D721Med (cell line): ENCODE measurements at places on chromosomes 13 and 19.
A peak's percentile ranks its signal among the peaks of the same experiment; 100 is the strongest.

DNA sequence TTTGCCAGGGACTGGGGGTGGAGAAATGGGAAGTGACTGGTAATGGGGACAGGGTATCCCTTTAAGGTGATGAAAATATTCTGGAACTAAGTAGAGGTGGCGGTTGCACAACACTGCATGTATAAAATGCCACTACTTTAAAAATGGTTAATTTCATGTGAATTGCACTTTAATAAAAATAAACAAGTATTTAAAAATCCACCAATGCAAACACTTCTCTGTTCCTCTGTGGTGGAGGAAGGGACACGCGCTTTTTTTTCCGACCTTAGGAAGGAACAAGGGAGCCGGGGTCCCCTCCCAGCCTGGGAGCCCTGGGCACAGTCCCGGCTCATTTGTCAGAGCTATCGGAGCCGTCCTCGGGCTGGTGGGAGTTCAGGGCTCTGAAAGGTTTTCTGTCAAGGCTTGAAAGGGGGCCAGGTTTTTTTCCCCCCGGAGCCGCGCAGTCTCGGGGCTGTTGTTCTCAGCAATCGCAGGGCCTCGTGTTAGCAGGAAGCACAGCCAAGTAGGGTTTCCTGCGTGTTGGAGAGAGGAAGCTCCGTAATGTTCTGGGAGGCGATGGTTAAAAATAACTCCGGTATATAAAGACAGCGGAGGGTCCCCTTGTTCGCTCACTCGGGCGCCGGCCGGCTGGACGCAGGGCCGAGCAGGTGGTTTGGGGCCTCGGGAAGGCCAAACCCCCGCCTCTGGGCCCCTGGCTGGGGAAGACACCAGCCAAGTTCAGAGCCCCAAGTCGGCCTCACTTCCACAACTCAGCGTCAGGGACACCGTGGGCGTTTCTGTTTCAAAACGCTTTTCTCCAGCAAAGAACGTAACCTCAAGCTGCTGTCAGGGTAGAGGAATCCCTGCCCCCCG lies 41.2 kb upstream of the KLF2 start:
- no peak for DNase-seq

- no peak for DNase-seq
Measured at GRCh38 chr13:94822356-94822755, 110.0 kb upstream of the SOX21 start.

GRCh38 chr19:50695251-50696093 lies 24.1 kb downstream of the SHANK1 start:
- peak; percentile 91 for DNase-seq

DNA sequence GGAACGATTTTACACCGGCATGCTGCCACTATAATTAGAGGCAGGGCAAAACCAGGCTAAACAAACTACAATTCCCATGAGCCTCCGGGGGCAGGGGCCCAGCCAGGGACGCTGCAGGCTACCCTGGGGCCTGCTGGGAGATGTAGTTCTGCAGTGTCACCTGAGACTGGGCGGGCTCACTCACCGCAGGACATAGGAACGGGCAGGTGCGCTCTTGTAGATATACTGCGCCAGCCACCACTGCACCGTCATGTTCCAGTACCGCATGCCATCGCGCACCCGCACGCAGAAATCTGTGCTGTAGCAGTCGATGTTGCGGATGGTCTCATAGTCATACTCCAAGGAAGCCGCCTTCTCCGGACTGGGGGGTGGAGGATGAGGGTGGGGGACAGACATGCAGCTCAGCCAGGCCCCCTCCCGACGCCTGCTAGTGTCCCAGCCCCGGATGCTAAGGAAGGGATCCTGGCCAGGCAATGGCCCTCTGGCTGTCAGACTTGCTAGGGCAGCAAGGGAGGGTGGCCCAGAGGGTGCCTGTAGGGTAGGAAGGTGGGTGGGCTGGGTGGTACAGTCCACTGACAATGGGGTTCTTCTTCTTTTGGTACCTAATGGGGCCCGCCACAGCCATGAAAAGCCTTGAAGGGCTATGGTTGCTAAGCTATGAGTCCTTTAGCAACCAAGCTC lies 5.8 kb upstream of the TMC4 start:
- no peak for DNase-seq

DNA sequence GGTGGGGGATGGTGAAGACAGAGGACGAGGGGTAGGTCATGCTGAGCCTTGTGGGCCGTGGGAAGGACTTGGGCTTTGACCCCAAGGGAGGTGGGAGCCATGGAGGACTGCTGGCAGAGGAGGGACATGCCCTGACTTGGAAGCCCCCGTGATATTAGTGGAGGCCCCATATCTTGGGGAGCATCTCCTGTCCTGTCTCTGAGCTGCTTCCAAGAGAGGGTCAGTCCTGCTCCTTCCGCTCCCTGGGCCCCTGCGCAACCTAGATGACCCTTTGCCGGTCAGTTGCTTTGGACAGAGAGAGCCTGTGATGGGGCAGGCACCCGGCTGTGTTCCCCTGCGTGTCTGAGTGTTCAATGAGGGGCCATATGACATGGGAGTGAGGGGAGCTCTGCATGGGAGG lies 5.2 kb downstream of the TLE6 start:
- no peak for DNase-seq

GRCh38 chr13:29436291-29436690 lies 159.2 kb downstream of the SLC7A1 start:
- no peak for DNase-seq

- DNase-seq = no peak
Measured at GRCh38 chr13:104253063-104253680, 1187.0 kb upstream of the SLC10A2 start.

DNA sequence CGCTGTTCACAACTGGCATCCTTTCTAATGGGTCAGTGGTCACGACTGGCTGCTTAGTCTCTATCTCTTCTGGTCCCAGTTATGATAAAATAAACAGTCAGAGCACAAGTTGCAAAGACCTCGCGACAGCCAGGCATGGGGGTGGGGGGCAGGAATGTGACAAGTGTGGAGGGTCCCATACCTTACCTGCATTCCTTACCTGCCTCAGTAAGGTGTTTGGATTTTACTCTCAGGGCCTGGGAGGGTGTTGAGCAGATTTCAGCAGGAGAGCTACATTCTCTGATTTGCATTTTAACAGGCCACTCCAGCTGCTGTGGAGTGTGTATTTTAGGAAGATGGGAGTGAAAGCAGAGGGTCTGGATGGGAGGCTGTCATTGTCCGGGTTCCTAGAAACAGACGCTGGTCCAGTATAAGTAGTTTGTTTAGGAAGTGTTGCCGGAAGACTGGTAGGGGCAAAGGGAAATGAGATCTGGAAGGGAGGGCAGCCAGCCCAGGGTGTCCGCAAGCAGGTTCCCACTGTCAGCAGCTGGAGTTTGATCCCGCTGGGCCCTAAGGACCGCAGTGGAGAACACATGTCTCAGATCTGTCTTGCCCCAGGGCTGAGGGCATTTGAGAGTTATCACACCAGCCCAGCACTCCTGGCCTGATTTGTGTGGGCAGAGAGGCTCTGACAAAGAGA lies 920.0 kb downstream of the UQCRFS1 start:
- DNase-seq = no peak

DNA sequence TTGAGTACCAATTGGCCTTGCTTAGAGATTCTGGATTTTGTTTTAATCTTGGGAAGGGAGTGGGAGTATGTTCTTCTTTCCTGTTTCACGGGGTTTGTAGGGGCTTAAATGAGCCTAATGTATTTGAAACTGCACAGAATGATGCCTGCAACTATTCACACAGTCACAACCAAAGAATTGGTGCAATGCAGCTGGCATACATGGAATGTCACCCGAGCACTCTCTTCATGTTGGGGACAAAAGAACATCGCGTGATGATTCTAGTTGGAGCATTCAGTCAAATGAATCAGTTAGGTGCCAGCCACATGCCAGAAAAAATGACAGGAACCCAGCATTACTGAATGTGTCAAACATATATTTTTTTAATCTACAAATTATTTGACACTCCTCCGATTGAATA lies 22.1 kb downstream of the STARD13 start:
- DNase-seq = no peak

- no peak for DNase-seq
Measured at GRCh38 chr13:109704771-109705635, 81.4 kb downstream of the IRS2 start.

DNA sequence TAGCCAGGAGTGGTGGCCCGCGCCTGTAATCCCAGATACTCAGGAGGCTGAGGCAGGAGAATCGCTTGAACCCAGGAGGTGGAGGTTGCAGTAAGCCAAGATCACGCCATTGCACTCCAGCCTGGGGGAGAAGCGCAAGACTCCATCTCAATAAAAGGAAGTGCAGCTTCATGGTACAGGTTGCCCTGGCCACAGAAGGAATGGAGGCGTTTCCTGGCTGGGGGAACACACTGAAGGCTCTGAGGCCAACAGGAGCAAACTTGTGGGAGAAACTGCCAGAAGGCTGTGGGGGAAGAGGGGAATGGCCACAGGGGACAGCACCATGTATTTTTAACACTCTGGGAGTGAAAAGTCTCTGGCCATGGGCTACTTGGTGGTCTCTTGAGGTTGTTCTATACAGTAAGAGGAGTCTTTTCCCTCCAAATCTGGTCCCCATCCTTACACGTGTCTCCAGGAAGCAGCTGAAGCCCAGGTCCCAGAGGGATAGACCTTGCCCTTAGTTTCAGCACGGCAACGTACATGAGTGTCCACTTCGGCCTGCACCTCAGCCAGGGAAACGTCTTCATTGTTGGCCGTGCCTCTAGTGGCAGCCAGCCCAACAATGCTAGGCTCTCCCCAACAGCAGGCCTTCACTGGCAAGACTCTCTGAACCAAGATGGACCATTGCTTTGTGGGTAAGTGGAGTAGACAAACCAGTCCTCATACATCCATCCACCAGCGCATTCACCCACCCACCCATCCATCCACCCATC lies 7.4 kb downstream of the MICOS13 start:
- DNase-seq = no peak

GRCh38 chr19:14615623-14616022 lies 32.7 kb downstream of the CLEC17A start:
- no peak for DNase-seq

GRCh38 chr19:1807695-1808394 lies 4.2 kb downstream of the ATP8B3 start:
- no peak for DNase-seq

DNA sequence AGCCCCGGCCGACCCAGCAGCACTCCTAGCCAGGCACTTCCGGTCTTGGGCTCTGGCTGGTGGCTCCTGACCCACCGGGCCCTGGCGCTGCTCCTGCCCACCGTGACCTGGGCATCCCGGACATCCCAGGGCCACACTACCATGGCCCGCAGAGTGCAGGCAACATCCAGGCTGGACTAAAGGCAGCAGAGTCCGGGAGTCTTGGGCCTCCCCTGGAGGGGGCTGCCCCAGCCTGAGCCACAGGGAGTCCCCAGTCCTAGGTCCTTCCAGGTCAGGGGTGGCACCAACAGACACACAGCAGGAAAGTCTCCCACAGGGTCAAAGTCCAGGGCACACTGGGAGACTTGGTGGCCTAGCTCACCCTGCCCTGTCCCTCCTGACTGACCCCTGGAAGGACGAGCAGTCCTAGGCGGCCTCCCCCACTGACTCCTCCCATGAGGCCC lies 10.8 kb downstream of the LSM4 start:
- DNase-seq = no peak

- no peak for DNase-seq
Measured at GRCh38 chr19:5978606-5979552, 939 bp upstream of the RANBP3 start.

DNA sequence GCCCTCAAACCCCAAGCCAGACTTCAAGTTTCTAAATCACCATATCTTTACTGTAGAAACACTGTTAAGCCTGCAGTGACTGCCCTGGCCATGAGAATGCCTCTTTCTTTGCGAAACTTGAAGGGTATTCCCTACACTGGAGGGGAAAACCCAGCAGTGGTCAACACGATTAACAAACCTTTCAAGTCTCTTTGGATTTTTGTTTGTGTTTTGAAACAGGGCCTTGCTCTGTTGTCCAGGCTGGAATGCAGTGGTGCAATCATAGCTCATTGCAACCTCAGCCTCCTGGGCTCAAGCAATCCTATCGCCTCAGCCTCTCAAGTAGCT lies 17.4 kb upstream of the POMP start:
- no peak for DNase-seq

GRCh38 chr13:33229446-33230177 lies 55.9 kb downstream of the STARD13 start:
- no peak for DNase-seq

GRCh38 chr13:32905063-32905863 lies 111.0 kb upstream of the KL start:
- no peak for DNase-seq

GRCh38 chr13:114115796-114116195 lies 16.6 kb downstream of the RASA3 start:
- DNase-seq = no peak

DNA sequence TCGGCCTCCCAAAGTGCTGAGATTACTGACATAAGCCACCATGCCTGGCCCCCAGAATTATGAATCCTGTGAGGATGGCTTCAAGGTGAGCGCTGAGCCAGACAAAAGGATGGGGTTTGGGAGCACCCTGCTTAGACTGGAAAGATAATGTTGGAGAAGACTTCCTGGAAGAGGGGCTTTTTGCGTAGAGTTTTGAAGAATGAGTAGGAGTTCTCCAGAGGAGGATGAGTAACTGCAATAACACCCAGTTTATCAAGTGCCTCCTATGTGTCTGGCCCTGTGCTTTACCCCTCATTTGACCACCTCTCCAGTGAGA lies 641 bp upstream of the GDF15 start:
- no peak for DNase-seq

DNA sequence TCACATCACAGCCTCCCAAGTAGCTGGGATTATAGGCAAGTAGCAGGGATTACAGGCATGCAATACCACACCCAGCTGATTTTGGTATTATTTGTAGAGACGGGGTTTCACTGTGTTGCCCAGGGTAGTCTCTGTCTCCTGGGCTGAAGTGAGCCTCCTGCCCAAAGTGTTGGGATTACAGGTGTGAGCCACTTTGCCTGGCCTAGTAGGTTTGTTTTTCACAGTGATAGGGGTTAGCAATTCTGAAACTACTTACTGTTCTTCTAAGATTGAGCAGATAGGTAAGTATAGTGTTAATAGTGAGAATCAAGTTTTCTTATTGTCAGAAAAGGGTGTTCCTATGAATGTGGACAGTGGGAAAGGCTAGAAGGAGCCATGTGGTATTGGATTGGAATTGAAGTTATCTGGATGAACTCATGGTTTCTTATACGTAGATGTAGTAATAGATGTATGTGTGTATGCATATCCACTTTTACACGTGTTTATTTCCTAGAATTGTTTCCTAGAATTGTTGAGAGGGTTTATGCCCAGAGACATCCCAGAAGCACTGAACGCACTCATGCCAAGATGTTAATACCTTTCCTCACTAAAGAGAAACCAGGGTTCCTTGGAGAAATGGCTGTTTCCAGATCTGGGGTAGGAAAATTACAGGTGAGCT lies 49.1 kb downstream of the SAE1 start:
- no peak for DNase-seq

GRCh38 chr13:100100115-100100879 lies 11.4 kb downstream of the PCCA start:
- no peak for DNase-seq

- DNase-seq = no peak
Measured at GRCh38 chr19:48806818-48807589, 3.8 kb downstream of the BCAT2 start.
